ENCODE measurements at places on chromosomes 12 and 14.
A peak's percentile ranks its signal among the peaks of the same experiment; 100 is the strongest.

GRCh38 chr12:115407723-115408122, 723.7 kb upstream of the TBX3 start:
- no peak for DNase-seq

DNA sequence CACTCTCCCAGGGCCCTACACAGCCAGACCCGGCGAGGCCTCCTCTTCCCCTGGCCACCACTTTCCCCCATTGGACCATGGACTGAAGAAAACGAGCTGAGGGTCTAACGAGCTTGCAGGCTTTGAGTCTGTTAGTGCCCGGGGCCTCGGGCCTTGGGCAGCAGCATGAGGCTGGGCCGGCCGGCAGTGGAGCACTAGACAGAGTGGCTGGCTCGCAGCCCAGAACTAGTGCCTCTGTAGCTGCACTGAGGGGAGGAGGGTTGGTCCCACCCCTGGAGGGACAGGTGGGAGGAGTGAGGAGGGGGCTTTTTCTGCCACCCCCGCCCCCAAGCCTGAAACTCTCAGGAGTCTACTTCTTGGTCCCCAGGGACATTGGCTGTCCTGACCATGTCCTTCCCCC, 38.7 kb downstream of the SLC6A12 start:
- DNase-seq, result no peak

GRCh38 chr12:112862636-112863290, 44.0 kb upstream of the OAS1 start:
- DNase-seq, result no peak

DNA sequence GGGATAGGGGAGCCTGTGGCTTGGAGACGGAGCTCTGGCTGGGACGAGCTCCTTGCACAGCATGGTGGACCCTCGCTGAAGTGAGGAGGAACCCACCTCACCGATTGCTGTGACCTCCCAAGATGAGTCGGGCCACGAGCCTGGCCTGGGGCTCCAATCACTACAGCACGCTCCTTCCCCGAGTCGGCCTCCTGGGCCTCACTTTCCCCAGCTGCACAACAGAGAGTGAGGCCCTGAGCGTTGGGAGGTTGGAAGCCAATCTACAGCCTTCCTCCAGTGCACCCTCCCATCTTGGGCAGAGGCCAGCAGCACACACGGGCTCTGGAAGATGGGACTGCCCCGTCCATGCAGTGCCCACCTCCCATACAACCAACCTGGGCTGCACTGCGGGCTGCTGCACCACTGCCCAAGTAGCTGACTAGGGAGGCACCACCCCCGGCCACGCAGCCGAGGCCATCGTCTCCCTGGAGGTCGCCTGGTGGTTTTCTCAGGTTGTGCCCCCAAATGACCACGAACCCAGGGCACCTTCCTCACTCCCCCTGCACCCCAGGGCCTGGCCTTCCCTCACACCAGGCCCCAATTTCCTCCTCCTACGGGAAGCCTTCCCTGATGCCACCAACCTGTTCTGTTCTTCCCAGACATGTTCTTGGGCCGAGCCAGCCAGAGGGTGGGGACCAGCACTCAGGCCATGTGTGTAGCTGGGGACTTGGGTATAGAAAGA, 152.3 kb upstream of the C14orf180 start:
- no peak for DNase-seq

DNA sequence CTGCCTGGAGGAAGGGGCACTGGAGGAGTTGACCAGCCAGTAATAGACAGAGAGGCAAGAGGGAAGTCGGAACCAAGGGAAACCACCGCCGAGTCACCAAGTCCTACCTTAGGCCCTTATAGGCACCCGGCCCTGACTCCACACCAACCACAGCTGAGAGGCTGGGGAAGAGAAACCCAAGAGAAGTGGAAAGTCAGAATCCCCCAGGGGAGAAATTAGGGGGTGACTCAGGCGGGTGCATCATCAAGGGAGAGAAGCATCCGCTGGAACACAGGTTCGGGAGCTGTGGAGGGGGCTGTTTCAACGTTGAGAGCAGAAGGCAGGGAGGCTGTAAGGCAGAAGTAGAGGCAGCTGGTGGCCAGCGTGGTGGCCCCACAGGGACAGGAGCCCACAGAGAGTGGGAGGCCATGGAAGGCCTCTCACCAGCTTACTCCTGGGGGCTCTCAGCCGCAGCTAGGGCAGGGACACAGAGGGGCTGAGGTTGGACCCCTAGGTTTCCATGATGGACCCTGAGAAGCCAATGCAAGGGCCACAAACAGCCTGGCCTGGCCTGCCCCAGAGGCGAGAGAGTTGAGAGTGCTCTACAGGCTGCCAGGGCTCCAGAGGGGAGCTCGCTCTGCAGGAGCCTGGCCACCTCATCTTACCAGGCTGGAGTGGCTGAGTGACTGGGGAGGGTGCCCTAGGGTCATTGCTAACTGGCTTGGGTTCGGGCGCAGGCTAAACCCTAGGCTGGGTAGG, 1.4 kb upstream of the TRMT61A start:
- no peak for DNase-seq

DNA sequence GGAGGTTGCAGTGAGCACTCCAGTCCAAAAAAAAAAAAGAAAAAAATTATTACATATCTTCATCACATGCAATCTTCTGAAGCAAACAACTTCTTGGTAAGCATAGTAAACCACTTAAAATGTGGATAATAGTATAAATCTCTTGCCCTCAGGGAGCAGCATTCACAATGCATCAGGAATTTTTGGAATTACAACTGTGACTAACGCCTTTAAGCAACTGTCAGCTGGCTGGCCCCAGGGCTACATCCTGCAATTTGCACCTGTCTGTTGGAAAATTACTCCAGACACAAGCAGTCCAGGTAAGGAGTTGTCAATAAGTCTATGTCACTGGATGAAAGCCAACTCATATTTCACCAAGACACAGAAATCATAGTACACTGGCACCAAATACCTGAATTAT, 5.5 kb upstream of the SLC7A7 start:
- DNase-seq, result no peak

DNA sequence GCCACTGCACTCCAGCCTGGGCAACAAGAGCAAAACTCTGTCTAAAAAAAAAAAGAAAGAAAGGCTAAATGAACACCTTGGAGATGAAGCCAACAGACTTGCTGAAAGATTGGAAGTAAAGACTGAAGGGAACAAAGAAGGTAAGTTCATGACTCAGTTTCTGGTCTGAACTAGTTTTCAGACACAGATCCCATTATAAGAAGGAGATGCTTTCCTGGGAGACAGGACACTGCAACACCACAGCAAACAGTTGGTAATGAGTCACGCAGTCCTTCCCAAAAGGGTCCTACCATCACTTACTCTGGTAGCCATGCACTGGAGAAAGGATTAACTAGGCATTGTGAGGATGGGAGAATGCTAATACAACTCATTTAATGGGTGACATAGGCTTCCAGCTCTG, 97.2 kb downstream of the SSPN start:
- no peak for DNase-seq

GRCh38 chr14:49494836-49495235, 91.3 kb downstream of the RPS29 start:
- DNase-seq, result no peak

DNA sequence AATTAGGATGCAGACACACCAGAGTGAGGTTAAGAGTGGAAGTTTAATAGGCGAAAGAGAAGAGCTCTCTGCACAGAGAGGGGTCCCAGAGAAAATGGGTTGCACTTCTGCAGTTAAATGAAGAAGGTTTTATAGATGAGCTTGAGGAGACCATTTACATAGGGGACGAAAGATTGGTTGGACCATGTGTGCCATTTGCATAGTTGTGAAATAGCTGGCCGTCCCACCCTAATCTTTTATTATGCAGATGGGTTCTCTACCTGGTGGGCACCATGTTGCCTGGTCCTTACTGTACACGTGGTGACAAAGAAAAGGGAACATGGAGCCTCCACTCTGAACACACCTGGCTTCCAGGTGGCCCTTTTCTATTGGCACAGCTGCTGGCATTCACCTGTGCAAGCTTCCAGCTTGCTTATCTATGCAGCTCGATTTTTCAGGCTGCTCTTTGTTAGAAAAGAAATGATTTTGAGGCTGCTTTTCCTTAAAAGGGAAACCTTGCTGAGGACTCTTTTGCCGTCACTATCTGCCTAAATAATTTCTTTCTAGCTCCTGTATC, 67.1 kb upstream of the SRSF5 start:
- no peak for DNase-seq

DNA sequence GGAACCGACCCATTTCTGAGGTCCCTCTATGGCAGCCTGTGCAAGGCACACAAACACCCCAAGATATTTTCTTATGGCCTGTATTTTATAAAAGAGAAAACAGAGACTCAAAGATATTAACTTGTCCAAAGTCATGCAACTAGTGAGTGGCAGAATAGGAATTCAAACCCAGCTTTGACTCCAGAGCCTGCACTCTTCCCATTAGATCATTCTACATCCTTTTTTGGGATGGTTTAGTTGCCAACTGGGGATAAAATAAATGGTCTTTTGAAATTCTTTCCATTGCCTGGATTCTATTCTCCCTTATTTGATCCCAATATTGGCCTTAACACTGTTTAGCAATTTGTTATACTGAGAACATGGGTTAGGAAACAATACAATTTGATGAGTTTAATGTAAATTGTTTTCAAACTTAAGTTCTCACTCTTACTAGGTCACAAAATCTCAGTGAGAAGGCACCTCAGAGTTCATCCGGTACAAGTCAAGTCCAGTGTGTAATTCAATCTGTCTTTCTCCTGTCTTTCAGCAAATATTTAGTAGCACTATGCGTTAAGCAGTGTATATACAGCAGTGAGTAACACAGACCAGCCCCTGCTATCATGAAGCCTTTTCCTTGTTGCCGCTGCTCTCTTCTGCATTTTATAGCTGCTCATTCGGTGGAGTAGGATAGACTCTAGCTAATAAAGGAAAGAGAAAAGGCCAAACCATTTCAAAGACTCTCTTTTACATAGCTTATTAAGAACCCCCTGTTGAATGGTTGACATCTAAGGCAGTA, 162.1 kb upstream of the IFNG-AS1 start:
- no peak for DNase-seq

- no peak for DNase-seq
Observed at GRCh38 chr12:105769486-105769885, 369.3 kb downstream of the NUAK1 start.

GRCh38 chr14:52895000-52895399, 55.9 kb downstream of the FERMT2 start:
- DNase-seq, result no peak

DNA sequence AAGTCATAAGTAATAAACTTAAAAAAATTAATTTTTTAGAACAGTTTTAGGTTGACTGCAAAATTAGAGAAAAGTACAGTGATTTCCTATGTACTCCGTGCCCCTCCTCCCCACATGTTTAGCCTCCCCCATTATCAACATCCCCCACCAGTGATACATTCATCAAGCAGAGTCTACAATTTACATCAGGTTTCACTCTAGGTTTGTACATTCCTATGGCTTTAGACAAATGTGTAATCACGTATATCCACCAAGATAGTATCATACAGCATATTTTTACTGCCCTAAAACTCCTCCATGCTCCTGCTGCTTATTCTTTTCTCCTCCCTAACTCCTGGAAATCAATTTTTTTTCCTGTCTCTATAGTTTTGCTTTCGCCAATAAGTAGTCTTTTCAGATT, 438.7 kb downstream of the LRFN5 start:
- no peak for DNase-seq

DNA sequence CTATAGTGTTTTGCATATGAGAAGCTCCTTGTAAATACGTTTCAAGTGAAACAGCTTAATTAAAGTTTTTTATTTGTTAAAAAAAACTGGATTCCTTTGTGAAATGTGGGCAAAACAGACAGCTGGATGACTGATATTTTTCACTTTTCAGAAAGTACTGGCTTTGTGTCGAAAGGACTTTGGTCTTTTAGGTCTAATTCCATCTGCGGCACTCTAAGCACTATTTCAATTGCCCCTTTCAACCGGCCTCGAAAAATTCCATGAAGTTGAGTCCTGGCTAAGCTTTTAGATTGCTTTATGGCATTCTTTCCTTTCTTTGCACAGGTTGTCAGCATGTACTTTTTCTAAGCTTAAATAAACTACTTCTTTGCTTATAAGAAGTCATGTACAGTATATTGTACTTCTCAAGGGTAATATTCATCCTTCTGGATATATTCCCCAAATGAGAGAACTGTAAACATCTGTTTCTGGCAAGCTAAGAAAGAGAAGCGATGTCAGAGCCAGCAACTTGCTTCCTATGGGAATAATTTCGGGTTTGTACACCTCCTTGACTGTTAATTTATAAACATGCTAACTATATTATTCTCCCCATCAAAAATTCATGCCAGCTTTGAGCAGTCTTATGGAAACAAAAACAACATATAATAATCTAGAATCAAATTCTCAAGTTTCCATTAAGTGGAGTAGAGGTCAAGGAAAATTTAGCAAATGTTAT, 611.3 kb downstream of the ETNK1 start:
- DNase-seq, result no peak

- DNase-seq, result no peak
Observed at GRCh38 chr14:95039993-95040348, 117.4 kb downstream of the DICER1 start.

DNA sequence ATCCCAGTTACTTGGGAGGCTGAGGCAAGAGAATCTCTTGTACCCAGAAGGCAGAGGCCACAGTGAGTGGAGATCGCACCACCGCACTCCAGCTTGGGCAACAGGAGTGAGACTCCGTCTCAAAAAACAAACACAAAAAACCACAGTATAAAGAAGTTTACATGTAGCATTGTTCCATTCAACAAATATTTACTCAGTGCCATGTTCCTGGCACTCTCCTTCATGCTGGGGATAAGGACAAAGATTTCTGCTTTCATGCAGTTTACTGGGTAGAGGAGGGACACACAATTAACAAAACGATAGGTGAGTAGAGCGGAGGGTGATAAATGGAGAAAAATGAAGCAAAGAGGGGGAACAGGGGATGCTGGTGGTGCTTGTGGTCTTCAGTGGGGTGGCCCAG, 68.2 kb upstream of the OVCH1 start:
- no peak for DNase-seq

DNA sequence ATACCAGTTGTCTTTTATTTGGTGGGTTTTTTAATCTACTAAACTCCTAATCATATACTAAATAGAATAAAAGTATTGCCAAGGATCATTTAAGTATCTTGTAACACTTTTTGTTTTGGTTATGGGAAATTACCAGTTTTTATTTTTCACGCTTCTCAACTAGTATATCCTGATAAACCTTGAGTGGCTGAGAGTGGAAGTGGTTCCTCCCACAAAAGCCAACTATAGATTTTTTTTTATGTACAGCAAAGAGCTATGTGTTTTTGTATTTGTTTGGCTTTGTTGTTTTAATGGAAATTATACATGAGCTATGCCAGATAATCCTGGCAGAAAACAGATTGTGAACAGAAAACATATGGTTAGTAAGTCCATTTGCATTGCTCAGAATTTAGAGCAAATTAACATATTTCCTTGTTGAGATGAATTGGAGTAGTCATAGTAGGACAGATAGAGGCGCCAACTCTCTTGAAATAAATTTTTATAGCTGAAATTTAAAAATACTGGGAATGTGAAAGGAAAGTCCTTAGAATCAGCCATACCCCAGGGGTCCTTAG, 60.9 kb upstream of the PSMA6 start:
- DNase-seq, result no peak

- peak; percentile 35 for DNase-seq
Observed at GRCh38 chr12:10721651-10722501, 1.2 kb downstream of the YBX3 start.

- DNase-seq, result no peak
Observed at GRCh38 chr12:113500782-113501311, 29.2 kb upstream of the LHX5 start.

Data from iPS DF 19.7 (cell line).